Retina (tissue), 1 donor: ENCODE measurements at places on chromosomes 12 and 14.

- DNase-seq = no peak
Observed at GRCh38 chr14:29601616-29602015, 326.0 kb downstream of the PRKD1 start.

- DNase-seq = no peak
Observed at GRCh38 chr14:96583569-96584041, 81.4 kb downstream of the PAPOLA start.

- DNase-seq = no peak
Observed at GRCh38 chr12:119204671-119205285, 26.0 kb downstream of the HSPB8 start.

DNA sequence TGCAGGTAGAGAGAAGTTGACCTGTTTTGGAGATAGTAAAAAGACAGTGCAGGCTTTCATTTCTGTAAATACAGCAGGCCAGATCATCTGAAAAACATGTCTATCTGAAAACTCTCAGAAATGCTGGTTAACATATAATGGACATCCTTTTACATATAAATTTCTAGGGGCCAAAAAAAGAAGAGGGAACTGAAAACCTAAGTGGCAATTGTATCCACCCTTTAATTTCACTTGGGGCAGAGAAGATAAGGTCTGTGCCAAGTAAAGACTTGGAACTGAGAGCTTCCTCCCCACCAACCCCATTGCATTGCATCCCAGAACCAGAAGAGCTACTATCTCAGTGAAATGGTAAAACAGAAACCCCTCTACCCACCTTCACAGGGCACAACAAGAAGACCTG lies 141.0 kb downstream of the SRGAP1 start:
- DNase-seq = no peak

- no peak for DNase-seq
Observed at GRCh38 chr14:100680439-100681051, 46.1 kb upstream of the DLK1 start.

- DNase-seq = peak; percentile 88
Observed at GRCh38 chr12:94149781-94150239, 1.4 kb downstream of the PLXNC1 start.

- DNase-seq = no peak
Observed at GRCh38 chr12:2396448-2396871, 343.7 kb downstream of the CACNA1C start.

DNA sequence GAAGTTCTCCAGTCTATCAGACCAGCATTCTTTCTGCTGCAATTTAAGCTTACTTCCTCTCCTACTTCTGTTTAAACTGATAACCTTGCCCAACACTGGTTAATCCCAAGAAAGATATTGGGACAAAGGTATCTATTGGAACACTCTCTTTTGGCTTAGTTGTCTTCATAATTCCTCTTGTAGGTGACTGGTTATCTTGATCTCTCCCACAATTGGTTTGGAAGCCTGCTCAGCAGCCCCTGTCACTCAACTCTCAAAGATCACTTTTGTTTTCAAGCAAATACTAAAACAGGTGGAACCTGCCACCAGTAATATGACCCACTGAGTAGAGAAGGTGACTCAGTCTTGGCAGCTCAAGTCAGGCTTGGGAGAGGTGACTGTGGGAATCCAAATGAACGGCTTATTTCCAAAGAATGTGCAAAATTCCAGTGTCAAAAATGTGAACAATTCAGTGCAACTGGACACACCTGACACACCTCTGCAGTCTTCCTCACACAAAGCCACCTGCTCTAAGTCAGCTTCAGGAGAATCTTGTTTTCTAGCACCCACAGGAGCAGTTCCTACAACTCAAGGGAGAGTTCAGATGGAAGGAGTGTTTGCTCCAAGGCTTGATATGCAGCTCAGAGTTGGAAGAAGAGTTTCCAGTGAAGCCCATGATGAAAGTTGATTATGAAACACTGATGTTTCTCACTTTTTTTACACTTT lies 83.2 kb upstream of the SLC38A2 start:
- DNase-seq = no peak

DNA sequence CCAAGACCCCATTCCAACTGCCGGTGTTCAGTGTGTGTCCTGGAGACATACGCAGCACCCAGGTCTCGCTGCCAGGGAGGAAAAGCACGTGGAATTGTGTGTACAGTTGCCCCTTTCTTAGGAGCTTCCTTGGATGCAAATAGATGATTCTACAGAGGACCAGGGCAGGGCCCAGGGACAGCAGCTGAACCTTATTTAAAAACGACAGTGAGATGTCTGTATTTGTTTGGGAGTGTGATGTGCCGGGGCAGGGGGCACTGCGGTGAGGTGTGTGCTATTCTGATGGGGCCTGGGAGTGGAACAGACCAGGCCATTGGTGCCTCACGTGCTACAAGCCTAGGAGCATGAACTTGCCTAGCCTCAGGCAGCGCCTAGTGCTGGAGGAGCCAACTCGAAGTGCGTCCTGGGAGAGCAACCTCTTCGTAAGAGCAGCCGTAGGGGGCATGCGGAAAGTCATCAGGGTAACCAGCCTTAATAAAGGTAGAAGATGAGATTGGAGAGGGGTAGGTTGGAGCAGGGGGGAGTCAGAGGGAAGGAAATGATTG lies 98.3 kb upstream of the ESRRB start:
- DNase-seq = no peak

DNA sequence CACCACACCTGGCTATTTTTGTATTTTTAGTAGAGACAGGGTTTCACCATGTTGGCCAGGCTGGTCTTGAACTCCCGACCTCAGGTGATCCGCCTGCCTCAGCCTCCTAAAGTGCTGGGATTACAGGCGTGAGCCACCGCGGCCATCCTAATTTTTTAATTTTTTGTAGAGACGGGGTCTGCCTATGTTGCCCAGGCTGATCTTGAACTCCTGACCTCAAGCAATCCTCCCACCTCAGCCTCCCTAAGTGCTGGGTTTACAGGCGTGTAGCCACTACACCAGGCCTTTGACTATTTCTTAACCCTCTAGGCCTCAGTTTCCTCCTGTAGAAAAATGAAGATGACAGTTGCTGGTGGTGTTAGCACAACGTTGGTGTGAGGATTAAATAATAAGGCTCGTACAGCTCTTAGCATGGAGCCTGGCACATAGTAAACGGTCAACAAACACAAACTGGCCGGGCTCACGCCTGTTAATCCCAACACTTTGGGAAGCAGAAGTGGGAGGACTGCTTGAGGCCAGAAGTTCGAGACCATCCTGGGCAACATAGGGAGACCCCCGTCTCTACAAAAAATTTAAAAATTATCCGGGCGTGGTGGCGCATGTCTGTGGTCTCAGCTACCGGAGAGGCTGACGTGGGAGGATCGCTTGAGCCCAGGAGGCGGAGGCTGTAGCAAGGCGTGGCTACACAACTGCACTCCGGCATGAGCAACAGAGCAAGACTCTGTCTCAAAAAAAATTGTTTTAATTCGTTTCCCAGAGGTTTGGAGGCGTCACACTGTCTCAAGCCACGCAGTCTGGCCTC lies 979 bp downstream of the DDX54 start:
- DNase-seq = no peak

- no peak for DNase-seq
Observed at GRCh38 chr14:102866982-102867761, 55.3 kb upstream of the AMN start.

GRCh38 chr14:24958271-24958670 lies 91.7 kb downstream of the STXBP6 start:
- DNase-seq = no peak

GRCh38 chr12:118334241-118334640 lies 38.5 kb downstream of the TAOK3 start:
- DNase-seq = no peak

DNA sequence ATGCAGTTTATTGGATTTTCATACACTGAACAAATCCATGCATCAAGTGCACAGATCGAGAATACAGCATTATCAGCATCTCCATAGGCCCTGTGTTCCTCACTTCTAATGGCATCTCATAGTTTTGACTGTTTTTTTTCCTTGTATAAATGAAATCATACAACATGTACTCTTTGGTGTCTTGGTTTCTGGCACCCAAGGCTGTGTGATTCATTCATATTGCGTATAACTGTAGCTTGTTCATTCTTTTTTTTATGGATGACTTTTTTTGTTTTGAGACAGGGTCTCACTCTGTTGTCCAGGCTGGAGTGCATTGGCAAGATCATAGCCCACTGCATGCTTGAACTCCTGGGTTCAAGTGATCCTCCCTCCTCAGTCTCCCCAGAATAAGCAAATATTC lies 14.3 kb downstream of the RASSF8 start:
- no peak for DNase-seq

GRCh38 chr12:52521568-52522266 lies 1.5 kb upstream of the KRT5 start:
- no peak for DNase-seq

DNA sequence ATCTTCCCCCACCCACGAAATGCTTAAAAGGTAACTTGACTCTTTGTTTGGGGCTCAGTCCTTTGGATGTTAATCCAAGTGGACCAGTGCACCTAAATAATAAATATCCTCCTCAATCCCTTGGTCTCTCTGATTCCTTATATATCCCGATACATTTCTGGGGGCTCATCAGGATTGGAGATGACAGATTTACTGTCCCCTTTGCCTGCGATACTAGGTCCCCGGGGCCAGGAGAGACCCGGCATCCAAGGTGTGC lies 26.3 kb downstream of the KLRK1 start:
- DNase-seq = no peak

- peak; percentile 70 for DNase-seq
Observed at GRCh38 chr12:4274396-4275015, 944 bp downstream of the CCND2 start.

DNA sequence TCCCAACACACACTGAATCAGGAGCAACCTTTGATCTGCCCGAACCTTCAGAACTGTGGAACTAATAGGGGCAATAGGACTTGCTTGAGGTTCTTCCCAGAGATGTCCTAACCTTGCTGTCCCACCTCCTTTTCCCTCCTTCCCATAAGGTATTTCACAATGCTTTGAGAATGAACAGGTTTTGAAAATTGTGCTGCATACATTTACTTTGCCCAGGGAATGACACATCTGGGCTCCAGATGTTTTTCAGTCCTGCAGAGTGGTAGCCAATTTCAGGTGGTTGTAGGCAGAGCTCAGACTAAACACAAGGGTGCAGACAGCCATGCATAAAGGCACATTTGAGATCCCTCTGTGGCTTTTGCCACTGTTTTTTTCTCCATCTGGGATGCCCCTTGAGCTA lies 206.7 kb upstream of the PWP1 start:
- no peak for DNase-seq

DNA sequence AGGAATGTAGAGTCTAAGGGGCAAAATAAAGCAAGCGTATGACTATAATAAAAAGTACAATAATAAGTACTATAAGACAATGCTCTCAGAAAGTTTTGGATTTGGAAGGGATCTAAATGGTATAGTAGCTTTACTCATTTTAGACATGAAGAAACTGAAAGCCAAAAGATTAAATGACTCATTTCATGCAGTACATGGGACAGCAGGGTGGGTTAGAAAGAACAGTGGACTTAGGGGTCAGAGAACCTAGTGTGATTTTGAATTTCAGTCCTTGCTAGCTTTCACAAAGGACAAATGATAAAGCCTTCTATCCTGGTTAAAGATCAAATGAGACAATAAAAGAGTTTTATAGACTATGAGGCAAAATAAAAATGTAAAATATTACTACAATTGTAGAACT lies 6.8 kb upstream of the LEMD3 start:
- DNase-seq = no peak

DNA sequence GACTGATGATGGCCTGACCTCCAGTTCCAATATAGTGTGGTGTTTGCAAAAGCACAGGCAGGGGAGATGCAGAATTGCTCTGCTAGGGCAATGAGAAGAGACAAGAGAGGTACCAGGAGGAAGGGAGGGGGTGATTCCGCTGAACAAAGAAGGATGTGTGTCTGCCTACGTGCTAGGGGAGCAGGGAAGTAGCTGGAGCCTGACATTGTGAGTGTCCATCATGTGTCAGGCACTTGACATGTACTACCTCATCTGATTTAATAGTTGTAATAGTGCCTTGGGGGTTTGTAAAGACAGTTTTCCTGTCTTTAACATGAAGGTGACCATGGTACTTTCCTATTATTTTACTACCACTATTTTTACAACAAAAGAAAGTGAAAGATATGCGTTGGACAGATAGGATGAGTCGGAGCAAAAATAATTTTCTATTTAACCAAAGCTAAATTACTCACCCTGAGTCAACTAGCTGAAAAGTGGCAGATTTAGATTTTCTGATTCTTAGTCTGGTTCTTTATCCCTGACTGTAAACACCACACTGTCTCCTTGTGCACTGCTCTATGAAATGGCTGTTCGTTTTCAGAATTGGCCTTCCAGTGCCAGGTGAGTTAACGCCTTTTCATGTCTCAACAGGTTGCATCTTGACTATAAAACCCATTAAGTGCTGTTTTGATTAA lies 33.7 kb upstream of the TEAD4 start:
- no peak for DNase-seq

DNA sequence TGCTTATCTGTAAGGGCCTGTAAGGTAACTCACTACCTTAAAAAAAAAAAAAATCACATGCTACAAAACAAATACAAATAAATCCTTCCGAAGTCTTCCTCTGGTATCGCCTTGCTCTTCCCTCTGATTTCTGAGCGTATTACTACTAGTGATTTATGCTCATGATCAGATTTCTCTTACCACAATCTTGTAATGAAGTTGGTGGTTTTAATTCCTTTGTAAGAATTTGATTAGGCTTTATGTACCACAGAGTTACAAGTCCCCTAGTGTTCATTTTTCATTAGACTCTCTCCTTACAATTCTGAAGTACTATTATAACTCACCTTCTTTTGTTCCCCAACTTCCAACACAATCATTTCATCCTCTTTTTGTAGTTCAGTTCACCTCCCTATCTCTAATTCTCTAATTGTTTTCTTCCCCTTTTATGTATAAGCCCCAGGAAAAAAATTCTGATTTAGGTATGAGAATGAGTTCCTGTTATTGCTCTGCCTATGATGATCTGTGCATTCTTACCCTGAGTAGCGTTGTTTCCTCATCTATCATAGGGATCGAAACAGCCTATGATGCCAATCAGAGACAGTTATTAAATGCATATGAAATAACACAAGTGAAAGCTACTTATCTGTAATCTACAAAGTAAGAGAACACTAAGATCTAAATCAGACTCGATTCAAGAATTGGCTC lies 81.5 kb downstream of the EPS8 start:
- no peak for DNase-seq

GRCh38 chr12:109186993-109187653 lies 70.7 kb downstream of the ACACB start:
- no peak for DNase-seq

DNA sequence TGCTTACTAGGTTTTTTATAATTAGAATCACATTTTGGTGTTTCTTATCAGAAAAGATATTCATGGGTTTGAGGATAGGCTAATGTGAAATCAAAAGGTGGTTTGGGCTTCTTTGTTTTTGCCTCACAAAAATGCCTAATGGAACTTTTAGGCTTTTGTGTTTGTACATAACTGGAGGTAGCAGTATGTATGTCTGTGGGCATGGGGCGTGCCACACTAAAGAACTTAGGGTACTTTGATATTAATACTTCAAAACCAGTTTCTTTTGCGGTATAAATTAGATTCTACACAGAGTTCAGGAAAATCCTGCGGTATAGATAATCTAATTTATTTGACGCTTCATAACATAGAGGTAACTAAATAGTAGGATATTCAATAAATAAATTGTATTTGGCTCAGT lies 1.9 kb downstream of the ETV6 start:
- no peak for DNase-seq

- no peak for DNase-seq
Observed at GRCh38 chr12:104377514-104377812, 73.9 kb downstream of the EID3 start.

- peak; percentile 93 for DNase-seq
Observed at GRCh38 chr12:72271451-72272090, 599 bp upstream of the TRHDE start.
